ENCODE measurements at places on chromosomes 5 and 9. TPM values are rescaled to one million over a fixed set of nuclear protein-coding genes. Genes with fewer than 3 reads are reported as not detected.
A peak's percentile ranks its signal among the peaks of the same experiment; 100 is the strongest.

The FBN2 gene
- total RNA-seq = not detected

The SMIM33 gene
- 0.16 TPM for total RNA-seq

- H3K27me3 ChIP-seq = no peaks in the 10 kb centered on the region
- H3K27ac ChIP-seq = no peak overlapping the region
- no peak overlapping the region for H3K4me3 ChIP-seq
- no peak for DNase-seq
- H3K36me3 ChIP-seq = peaks cover 16% of the 10 kb centered on the region
- no peaks in the 10 kb centered on the region for H3K4me1 ChIP-seq
Observed at GRCh38 chr5:639584-640213, 27.6 kb downstream of the CEP72 start.

- H3K27ac ChIP-seq = no peak overlapping the region
- no peaks in the 10 kb centered on the region for H3K27me3 ChIP-seq
- H3K4me3 ChIP-seq = no peak overlapping the region
- DNase-seq = no peak
Observed at GRCh38 chr9:125508249-125508648, 198.8 kb downstream of the MAPKAP1 start.

DNA sequence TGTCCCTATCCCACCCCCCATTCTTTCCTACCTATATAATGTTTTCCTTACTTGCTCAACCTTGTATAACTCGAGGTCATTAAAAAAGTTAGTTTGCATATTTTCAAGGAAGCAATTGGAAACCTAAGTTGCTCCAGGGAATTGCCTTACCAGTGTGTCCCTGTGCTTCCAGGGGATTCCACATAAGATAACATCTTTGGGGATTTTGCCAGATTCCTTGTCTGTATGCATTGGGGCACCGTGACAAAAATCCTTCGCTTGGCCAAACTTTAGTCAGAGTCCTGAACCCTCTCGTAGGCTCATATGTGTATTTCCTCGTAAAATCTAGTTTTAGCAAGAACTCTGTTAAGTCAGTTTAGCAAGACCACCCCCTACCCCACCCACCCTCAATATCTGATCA, 14.7 kb upstream of the OSMR start:
- no peak overlapping the region for H3K27ac ChIP-seq
- no peak for DNase-seq
- H3K27me3 ChIP-seq = peaks cover 35% of the 10 kb centered on the region
- no peaks in the 10 kb centered on the region for H3K4me1 ChIP-seq
- no peak overlapping the region for H3K4me3 ChIP-seq

DNA sequence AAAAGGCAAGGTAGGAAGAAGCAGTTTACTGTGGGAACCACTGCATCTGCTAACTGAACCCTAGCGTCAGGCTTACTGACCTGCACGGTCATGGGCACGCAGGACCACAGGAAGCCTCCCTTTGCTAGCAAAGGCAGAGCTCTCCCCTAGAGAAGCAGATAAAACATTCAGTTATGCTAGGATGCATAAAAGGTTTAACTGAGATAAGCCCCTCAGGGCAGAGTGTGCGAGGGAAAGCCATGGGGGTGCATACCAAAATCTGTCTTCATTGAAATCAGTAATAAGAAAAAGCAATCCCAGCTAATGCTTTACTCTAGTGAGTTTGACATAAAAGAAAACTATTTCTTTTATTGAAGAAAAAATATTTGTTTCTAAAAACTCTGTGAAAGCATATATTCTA, 2403.7 kb upstream of the C9orf72 start:
- no peaks in the 10 kb centered on the region for H3K4me1 ChIP-seq
- no peaks in the 10 kb centered on the region for H3K27me3 ChIP-seq
- no peak for DNase-seq
- no peak overlapping the region for H3K27ac ChIP-seq

DNA sequence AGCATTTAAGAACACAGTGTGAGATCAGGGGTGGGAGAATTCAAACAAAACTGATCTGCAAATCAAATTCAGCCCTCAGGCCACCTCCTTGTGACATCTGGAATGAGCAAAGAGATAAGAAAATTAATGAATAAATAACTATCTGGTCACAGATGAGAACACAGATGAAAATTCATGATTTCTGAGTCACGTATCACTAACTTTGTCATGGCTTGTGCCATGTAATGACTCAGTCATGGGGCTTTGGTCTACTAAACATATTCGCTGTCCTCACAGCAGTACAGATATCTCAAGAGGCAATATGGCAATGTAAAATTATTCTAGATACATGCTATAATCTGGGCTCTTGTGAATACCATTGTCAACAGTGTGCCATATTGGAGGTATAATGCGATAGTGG, 274.4 kb downstream of the MAN2A1 start:
- no peak overlapping the region for H3K4me3 ChIP-seq
- H3K4me1 ChIP-seq = peaks cover 14% of the 10 kb centered on the region
- no peaks in the 10 kb centered on the region for H3K36me3 ChIP-seq
- DNase-seq = no peak
- H3K27ac ChIP-seq = no peak overlapping the region

DNA sequence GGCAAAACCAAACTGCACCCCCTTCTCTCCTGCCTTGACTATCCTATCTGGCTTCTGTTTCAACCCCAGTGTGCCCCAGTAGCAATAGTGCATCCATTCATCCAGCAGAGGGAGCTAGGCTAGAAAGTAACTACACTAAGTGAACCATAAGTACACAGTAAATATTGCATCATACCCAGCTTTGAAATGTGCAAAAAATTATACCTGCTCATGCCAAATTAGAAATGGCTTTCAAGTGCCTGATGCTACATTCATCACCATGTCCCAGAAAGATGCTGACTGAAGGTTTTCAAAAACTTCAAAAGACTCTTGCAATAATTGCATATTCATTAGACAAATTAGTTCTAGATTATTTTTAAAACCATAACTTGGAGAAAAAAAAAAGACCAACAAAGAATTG, 153.5 kb downstream of the PRELID2 start:
- peaks cover 7% of the 10 kb centered on the region for H3K27me3 ChIP-seq
- peak; percentile 9 for DNase-seq
- H3K4me3 ChIP-seq = no peak overlapping the region
- H3K36me3 ChIP-seq = no peaks in the 10 kb centered on the region
- no peaks in the 10 kb centered on the region for H3K4me1 ChIP-seq

DNA sequence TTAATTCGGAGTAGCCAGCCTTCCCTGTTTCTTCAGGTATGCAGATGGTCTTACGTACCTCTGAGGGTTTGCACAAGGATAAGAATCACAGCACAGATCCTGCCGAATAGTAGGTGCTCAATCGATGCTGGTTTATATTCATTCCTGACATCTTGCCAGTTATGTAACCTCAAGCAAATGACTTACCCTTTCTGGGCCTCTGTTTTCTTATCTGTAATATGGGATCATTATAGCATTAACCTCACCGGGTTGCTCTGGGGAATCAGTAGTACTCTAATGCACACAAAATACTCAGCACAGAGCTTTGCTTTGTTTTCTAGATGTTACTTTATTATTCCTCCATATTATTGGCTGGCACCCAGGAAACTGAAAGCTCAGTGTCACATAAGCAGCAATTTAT, 7.7 kb upstream of the NR5A1 start:
- DNase-seq = no peak
- H3K36me3 ChIP-seq = no peaks in the 10 kb centered on the region
- H3K4me3 ChIP-seq = no peak overlapping the region
- no peaks in the 10 kb centered on the region for H3K27me3 ChIP-seq

DNA sequence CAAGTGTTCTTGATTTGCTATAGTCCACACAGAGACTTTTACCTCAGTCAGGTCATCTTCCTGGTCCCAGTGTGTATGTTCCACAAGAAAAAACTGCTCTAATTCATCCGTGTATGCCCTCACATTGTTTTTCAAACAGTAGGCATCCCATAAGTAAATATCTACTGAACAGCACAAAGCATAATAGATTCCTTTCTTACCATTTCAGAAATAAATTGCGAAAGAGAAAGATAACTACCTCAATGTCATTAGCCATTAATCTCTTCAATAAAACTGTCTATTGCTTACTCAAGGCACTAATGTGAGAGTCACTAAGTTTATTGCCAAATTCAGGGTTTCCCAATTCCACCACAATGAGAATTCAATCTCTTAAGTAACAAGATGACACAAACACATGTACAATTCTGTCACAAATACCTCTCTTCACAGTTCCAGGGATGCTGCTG, 9.6 kb downstream of the FBXW2 start:
- H3K27me3 ChIP-seq = no peaks in the 10 kb centered on the region
- H3K27ac ChIP-seq = no peak overlapping the region
- H3K36me3 ChIP-seq = peaks cover 47% of the 10 kb centered on the region
- H3K4me1 ChIP-seq = peaks cover 41% of the 10 kb centered on the region
- no peak for DNase-seq

GRCh38 chr5:124922255-124922975, 176.0 kb upstream of the ZNF608 start:
- no peaks in the 10 kb centered on the region for H3K4me1 ChIP-seq
- no peaks in the 10 kb centered on the region for H3K36me3 ChIP-seq
- DNase-seq = no peak
- no peak overlapping the region for H3K4me3 ChIP-seq
- peaks cover 14% of the 10 kb centered on the region for H3K27me3 ChIP-seq

All from activated naive CD8-positive, alpha-beta T cell treated with anti-CD3 and anti-CD28 coated beads for 36 hours (primary cell).